Kidney (tissue), 22 donors: ENCODE measurements at places on chromosomes 3 and 15.
A peak's percentile ranks its signal among the peaks of the same experiment; 100 is the strongest.

- DNase-seq, result no peak
Measured at GRCh38 chr3:33886015-33886414, 87.6 kb downstream of the PDCD6IP start.

DNA sequence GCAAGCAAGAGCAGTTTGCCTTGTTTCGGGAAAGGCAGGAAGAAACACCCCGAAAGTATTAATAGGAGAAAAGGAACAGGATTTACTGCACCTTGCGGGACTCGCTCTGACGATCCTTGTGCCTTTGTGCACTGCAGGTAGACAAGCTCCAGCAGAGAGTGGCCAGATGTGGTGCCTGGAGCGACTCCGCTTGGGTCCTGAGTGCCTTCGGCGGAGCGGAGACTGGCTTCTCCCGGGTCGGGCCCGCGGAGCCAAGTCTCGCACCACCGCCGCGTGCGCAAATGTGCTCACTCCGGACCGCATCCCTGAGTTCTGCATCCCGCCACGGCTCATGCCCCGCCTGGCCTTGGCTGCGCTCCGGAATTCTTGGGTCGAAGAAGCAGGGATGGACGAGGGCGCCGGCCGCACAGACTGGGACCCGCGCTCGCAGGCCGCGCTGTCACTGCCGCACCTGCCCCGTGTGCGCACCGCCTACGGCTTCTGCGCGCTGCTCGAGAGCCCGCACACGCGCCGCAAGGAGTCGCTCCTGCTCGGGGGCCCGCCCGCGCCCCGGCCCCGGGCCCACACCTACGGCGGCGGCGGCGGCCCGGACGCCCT lies 769 bp downstream of the C2CD4A start:
- DNase-seq, result peak; percentile 21

DNA sequence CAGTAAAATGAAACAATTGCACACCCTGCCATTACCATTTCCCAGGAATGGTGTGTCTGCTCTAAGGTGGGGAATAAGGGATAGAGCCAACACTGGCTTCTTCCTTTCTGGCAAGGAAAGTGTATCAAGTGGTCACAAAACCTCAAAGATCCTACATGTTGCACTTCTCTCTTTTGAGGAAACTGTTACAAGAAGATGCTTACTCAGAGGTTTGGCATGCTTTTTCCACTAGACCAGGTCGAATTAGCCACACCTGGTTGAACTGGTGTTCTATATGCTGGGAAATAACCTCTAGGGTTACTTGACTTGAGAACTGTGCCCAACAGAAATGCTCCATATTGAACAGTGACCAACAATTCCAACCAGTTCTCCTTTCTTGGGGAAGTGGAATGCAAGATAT lies 102.9 kb downstream of the LRRN1 start:
- DNase-seq, result no peak

DNA sequence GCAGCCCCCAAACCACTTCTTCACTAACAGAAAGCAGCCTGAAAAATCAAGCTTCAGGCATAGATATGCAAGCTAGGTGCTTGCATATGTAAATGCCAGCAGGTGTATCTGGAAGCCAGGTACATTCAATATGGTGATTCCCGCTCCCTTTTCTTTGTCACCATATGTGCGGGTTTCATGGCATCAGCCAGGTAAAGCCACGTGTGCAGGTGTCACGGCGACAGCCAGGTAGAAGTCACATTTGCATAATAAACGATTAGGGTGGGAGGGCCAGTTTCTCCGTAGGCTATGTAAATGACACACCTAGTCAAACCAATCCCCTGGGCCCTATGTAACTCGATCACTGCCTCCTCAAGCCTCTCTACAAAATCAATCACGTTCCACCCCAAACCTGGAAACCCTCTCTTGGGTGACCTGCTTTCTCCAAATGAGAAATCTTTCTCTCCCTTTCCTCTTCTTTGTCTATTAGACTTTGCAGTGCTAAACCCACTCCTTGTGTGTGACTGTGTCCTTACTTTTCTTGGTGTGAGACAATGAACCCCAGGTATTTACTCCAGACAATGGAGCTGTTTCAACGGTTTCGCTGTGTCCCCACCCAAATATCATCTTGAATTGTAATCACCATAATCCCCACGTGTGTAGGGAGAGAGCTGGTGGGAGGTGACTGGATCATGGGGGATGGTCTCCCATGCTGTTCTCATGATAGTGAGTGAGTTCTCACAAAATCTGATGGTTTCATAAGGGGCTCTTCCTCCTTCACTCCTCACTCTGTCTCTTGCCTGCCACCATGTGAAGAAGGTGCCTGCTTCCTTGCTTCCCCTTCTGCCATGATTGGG lies 44.6 kb downstream of the ONECUT1 start:
- DNase-seq, result no peak

DNA sequence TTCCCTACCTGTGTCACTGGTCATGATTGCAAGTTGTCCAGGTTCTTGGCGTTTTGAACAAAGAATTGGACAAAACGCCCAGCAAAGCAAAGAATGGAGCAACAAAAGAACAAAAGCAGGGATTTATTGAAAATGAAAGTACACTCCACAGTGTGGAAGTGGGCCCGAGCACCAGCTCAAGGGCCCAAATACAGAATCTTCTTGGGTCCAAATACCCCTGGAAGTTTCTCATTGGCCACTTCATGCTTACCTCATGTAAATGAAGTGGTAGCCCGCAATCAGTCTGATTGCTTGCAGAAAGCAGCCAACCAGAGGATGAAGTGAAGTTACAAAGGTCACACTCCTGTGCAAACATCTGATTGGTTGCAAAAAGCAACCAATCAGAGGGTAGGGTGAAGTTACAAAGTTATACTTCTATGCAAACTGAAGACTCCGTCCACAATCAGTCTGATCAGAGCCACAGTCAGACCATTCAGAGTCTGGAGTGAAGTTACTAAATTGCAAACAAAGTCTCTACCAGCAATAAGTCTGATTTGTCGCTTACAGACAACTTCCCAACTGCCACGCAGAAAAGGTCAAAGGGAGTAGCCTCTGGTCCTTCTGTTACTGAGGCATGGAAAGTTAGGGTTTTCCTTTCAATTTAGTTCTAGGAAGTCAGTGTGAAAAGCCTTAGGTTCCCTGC lies 8.3 kb upstream of the TM4SF1 start:
- DNase-seq, result no peak

DNA sequence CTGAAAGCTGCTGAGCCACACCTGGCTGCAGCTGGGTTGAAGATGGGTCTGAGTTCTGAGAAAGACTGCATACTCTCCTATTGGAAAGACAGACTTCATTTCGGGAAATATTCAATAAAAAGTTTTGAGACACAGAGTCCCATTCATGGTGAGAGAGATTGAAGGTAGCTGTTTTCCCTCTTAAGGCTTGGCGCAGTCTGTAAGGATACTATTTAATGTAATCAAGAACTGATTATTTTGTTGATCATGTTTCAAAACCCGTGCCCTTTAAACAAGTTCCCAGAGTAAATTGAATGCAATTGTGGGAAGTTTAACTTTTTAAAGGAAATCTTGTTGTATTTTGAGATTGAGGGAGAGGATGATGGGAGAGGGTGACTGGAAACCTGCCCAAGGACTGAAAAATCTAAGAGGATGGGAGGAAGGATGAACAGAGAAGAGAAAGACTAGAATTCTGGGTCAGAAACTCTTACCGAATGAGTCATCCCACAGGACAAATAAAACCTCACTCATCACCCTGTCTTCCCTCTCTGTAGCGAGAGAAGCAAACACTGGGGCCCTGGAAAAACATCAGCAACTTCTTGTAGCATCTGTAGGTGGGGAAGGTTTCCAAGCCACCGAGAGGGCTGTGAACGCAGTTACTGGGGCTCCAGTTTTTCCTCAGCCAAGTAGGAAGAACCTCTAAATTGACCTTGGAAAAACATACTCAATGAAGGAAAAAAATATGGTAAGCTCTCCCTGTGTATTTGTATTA lies 193.2 kb upstream of the TPRG1 start:
- no peak for DNase-seq

DNA sequence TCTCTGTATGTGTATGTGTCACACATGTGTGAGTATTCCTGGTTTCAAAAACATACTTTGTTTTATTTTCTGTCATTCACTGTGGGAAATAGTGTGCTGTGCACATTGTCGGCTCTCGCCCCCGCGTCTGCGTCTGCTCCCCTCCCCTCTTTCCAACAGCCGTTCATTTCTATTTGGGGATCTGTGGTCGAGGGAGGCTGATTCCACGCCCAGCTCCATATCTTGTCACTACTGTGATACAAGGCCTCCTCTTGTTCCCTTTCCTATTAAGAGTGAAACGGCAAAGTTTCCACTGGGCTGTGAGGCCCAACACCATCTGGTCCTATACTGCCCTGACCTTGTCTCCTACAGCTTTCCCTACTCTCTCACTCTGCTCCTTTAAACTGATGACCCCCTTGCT lies 172.5 kb upstream of the LRIG1 start:
- peak; percentile 66 for DNase-seq

- no peak for DNase-seq
Measured at GRCh38 chr3:128203169-128203568, 49.9 kb downstream of the EEFSEC start.

DNA sequence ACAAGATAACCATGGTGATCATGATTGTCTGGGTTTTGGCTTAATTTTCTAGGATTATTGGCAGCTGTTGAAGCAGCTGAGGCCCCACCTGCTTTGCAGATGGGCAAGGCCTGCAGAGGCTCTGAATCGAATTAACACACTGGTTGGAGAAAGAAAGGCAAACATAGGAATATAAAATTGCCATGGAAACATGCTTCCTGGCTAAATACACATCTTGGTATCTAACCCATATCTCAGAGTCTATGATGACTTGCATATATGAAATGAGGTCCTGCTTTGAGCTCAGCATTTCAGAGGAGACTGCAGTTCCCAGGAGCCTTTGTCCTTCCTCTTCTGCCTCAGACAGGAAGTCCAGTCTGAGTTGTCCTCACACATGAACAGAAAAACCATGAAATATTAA lies 24.3 kb upstream of the SV2B start:
- no peak for DNase-seq

- peak; percentile 27 for DNase-seq
Measured at GRCh38 chr3:6799264-6799915, 61.5 kb upstream of the GRM7 start.

- no peak for DNase-seq
Measured at GRCh38 chr15:77027111-77027696, 32.3 kb downstream of the PSTPIP1 start.

DNA sequence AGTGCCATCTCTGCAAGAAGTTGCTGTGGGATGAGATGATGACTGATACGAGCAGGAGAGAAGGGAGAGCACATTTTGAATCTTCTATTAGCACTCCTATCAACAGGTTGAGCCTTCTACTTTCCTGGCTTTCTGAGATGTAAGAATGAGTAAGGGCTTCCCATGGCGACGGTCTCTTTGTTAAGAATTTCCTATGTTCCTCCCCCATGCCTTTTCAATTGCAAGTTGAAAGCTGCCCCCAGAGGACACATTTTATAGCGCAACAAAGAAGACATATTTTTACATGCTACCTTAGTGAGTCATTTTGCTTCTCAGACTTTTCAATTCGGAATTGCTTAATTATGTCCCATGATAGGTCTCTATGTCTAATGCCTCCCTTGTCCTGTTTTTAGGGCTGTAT lies 71.3 kb upstream of the LRTM1 start:
- no peak for DNase-seq

GRCh38 chr3:126064627-126065258 lies 19.2 kb downstream of the SLC41A3 start:
- no peak for DNase-seq

DNA sequence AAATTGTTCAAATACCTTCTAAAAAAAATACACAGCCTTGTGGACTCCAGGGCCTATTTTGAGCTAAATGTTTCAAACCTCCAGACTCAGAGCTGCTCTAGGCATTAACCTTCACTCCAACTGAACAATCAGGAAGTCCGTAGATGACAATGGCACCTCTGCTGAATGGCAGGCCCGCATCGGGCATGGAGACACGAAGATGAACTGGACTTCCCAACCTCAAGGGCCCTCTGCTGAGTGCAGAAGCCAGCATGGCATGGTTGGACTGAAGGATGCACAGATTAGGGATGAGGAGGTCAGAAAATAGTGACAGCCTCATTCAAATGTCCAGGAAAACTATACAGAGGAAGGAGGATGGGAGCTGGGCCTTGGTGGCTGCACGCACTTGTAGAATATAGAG lies 2.2 kb downstream of the FAM174B start:
- no peak for DNase-seq

DNA sequence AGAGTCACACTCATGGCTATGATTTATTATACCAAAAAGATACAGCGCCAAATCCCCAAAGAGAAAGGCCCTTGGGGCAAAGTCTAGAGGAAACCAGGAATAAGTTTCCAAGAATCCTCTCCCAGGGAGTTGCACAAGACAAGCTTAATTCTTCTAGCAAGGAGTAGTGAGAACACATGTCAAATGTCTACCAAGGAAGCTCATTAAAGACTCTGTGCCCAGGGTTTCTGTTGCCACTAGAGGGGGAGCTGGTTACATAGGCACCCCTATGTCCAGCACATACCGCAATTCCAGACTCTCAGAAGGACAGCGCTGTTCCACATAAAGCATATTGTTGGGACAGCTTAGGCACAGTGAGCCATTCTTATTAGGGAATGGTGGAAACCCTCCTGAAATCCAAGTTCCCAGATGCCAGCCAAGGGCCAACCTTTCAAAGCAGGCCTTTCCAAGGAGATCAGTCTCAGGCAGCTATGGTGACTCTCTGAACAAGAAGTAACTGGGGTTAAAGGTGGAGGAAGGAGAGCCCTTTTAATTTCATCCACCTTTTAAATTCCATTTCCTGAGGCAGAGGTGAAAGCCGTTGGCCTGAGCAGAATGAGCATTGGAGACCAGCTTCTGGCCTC lies 194.2 kb downstream of the UACA start:
- peak; percentile 56 for DNase-seq

- DNase-seq, result no peak
Measured at GRCh38 chr3:123471106-123471505, 22.2 kb upstream of the ADCY5 start.

- DNase-seq, result no peak
Measured at GRCh38 chr3:29410660-29411405, 130.0 kb downstream of the RBMS3 start.

DNA sequence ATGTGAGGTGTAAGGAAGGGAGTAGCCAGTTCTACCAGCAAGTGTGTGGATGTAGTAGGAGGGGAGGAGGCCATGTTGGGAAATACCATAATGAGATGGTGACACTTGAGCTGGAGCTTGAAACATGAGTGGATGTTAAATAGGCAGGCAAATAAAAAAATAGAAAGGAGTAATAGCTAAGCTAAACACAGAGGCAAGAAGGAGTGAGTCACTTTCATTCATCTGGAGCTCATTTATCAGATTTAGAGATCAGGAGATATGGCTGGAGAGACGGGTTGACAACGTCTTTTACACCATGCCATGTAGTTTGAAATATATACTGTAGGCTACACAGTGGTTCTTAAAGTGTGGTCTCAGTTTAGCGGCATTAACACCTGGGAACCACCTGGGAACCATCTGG lies 390.5 kb downstream of the DIPK2A start:
- no peak for DNase-seq
